ENCODE measurements at places on chromosomes 2 and 18. TPM values are rescaled to one million over a fixed set of nuclear protein-coding genes. Genes with fewer than 3 reads are reported as not detected.

Gene LYPD1
- polyA plus RNA-seq: 1.1 TPM

Gene ABCG5
- not detected for polyA plus RNA-seq

Gene ICOS
- polyA plus RNA-seq: 0.31 TPM

Gene GTF2A1L
- 1.8 TPM for polyA plus RNA-seq

Gene TPO
- 0.37 TPM for polyA plus RNA-seq

Gene SERPINB3
- 0.61 TPM for polyA plus RNA-seq

Gene ITGB6
- 2.7 TPM for polyA plus RNA-seq

Gene IL36RN
- polyA plus RNA-seq: not detected

Gene LAMA3
- 9.5 TPM for polyA plus RNA-seq

Gene WDR43
- polyA plus RNA-seq: 9.7 TPM

Gene RND3
- 29.5 TPM for polyA plus RNA-seq

Gene HOXD1
- polyA plus RNA-seq: not detected

All from stomach (tissue), 19 donors.